Brain (organoid and tissue), 16 donors: ENCODE measurements at places on chromosomes 2 and 18.
A peak's percentile ranks its signal among the peaks of the same experiment; 100 is the strongest.

- DNase-seq, result no peak
These were observed 14.6 kb upstream of the DSG2 start for GRCh38 chr18:31483396-31483795.

DNA sequence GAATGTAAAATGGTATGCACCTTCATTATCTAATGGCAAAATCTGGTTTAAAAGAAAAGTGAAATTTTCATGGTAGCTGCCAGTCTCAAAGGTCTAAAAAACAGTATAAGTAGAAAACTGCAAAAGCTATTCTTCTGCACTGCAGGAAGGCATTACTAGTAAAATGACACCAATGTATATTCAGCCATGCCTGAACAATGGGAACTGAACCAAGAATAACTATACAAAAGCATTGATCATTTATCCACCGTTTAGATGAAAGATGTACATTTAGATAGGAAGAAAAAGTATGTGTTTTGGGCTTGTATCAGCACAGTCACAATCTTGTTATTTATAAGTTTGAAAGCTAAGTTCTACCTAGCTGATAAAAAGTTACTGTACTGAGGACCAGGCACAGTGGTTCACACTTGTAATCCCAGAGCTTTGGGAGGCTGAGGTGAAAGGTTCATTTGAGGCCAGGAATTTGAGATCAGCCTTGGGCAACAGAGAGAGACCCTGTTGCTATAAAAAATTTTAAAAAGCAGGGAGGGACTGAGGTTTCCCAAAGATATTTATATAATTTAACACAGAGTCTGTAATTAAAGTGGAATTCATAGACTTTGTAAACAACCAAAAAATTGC lies 163.1 kb upstream of the WDSUB1 start:
- DNase-seq, result no peak

DNA sequence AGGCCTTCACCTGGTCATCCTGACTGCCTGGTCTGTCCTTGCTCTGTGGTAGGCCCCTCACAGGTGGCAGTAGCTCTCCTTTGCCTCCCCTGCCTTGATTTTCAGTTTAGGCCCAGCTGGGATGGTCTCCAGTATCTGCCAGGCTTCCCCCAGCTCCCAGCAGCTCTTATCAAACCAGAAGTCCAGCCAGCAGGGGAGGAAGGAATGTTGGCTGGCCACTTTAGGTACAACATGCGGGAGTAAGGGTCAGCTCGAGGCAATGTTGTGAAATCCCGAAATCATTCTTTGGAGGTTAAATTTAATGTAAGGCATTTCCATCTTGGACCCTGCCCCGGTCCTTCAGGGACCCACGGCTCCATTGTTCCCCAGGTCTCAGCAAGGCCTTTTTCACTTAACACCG lies 16.8 kb downstream of the ATP6V1C2 start:
- DNase-seq, result no peak

DNA sequence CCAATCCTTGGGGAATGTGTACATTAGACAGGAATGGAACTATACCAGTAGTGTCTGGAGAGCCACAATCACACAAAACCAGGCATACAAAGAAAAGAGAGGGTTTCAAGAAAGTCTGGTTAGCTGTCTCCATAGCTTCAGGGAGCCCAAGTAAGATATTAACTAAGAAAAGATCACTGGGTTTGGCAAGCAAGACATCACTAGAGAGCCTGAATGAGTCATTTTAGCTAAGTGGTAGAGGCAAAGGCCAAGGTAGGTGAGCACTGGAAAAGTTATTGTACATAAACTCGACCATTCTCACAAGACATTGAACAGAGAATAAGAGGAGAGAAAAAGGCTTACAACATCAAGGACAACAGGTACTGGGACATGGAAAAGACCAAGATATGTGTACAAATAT lies 143.8 kb upstream of the ARL4C start:
- no peak for DNase-seq

GRCh38 chr2:72233211-72233610 lies 85.5 kb upstream of the CYP26B1 start:
- DNase-seq, result no peak

DNA sequence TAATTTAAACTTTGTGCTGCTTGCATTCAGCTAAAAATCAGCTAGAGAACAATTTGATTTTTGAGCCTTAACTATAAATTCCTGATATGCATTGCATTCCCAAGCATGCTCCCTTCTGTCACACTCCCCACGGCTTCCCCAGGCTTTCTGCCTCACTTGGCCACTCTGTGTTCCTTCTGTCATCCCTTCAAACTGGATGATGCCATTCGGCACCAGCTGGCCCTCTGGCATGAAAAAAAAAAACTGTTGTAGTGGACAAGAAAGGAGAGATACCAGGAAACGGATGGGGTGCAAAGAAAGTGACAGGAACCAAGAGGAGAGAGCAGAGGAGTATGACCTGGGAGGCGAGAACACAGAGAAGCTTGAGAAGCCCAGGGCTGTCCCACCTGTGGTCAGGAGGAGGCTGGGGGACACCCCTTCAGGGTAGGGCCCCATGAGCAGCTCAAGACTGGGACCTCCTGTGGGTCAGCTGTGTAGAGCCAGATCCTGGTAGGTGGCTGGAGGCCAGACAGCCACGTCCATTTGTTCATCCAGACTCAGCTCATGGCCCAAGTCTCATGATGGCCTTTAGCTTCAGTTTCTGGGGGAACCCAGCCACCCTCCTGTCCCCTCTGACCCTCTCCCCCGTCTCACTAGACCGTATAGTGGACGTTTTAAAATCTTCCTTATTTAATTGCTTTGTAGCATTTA lies 211.8 kb downstream of the GBX2 start:
- DNase-seq, result no peak

- DNase-seq, result peak; percentile 75
These were observed 22.2 kb upstream of the ITSN2 start for GRCh38 chr2:24382363-24383073.

DNA sequence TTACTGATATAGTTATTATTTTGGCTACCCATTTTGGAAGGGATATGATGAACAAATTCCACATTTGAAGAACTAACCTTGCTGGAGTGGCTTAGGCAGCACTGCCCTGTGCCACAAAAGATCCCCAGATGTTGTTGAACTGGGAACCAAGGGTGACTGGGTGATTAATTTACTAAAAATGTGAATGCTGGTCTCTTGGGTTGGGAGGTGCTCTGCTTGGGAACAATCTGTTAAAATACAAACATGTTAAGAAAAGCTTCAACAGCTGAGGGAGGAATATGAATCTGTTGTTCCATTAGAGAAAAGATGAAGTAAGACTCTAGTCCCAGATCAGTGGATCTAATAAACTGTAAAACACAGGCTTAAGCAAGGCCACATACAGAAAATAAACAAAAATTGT lies 1860.1 kb downstream of the SUCLG1 start:
- no peak for DNase-seq

- DNase-seq, result peak; percentile 66
These were observed 87.9 kb downstream of the UGGT1 start for GRCh38 chr2:128178650-128179460.

DNA sequence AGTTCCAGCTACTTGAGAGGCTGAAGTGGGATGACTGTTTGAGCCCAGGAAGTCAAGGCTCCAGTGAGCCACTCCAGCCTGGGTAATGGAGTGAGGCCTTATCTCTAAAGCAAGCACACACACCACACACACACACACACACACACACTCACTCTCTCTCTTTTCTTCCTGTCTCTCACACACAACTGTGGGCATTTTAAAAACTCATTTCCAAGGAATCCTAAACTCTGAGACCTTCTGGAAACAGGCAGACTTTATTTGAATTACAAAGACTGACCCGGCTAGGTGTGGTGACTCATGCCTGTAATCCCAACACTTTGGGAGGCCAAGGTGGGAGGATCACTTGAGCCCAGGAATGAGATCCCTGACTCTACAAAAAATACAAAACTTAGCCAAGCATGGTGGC lies 21.3 kb downstream of the WDSUB1 start:
- DNase-seq, result no peak

GRCh38 chr2:160376576-160376975 lies 117.0 kb downstream of the RBMS1 start:
- no peak for DNase-seq

DNA sequence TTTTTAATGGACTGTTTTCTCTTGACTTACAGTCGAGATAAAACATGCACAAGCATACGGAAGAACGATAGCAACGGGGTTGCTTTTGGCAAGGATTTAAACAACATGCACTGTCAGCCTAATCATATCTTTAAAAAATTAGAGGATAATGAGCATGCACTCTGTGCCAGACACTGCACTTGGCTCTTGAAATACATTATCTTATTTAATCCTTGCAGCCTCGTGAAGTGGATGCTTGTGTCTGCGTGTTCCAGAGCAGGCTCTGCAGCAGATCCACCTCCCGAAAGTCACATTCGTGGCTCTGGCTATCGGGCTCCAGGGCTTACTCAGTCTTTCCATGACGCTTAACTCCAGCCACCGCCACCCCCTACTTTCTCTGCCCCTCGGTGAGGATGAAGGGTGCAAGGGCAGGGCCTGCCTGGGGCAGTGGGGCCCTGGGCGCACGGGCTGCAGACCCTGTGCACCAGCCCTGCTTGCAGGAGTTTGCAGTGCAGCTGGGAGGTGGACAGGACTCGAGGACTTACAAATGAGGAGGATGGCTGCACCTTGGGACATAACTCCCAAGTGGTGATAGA lies 61.7 kb downstream of the ACKR3 start:
- DNase-seq, result peak; percentile 94

DNA sequence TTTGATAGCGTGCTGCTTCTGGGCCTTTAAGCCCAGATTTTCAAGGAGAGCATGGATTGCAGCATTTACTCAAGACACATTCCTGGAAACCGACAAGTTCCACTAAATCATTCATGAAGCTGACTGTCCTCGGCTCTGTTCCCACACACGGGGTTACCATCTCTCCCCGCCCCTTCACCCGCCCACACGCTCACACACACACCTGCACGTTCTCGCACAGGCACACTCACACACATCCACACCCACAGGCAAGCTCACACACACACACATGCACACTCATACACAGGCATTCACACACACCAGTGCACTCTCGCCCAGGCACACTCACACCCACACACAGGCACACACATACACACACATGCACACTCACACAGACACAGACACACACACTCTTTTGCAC lies 150.0 kb upstream of the AGAP1 start:
- no peak for DNase-seq

DNA sequence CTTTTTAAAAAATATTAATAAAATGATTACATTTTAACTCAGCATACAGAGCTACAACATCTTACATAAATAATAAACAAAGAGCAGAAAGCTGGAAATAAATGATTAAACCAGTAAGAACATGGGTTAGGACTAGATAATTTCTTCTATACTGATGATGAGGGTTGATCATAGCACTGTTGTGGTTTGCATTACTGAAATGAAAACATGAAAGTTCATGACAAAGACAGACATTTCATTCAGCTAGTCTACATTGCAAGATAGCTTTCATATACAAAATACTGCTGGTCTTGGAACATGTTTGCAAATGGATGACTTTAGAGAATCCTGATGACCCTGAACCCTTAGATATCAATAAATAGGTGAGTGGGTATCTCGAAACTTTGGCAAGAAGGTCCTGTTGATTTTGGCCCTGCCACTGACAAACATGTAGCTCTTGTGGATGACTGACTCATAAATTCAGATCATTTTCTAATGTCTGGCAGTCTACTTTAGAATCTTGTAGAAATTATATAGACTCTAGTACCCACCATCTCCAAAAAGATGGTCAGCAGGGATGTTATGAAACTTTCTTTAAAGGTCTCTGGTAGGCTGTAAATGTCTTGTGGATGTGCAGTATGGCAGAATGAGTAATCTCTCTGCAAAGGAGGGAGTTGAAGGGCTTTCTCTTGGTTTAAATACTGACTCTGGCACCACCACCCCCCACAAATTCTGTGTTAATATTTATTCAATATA lies 15.5 kb upstream of the CDC42EP3 start:
- no peak for DNase-seq

GRCh38 chr2:146323564-146323963 lies 1521.3 kb upstream of the ACVR2A start:
- no peak for DNase-seq

GRCh38 chr2:158753641-158754611 lies 41.2 kb upstream of the DAPL1 start:
- peak; percentile 92 for DNase-seq

GRCh38 chr18:54033052-54033451 lies 191.4 kb downstream of the MBD2 start:
- DNase-seq, result no peak

GRCh38 chr2:232336981-232337720 lies 41.4 kb upstream of the ALPP start:
- no peak for DNase-seq

GRCh38 chr2:57515366-57515765 lies 531.2 kb upstream of the VRK2 start:
- DNase-seq, result no peak

- DNase-seq, result peak; percentile 74
These were observed 18.8 kb upstream of the HAAO start for GRCh38 chr2:42810971-42811811.

DNA sequence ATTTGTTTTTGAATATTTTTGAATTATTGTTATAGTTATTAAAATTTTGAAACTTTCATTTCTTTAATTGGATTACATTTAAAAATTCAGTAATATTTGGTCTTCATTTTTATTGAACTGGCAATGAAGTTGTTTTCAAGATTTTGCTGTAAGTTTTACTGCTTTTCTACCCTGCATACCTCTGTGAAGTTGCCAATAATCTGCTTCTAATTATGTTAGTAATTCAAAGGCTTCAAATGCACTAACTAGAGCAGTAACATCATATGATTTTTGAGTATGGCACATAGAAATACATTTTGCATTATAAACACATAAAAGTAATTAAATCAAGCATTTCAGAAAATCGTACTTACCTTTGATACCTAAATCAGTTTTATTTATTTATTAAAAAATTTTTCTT lies 40.3 kb upstream of the FAM171B start:
- DNase-seq, result no peak

- DNase-seq, result no peak
These were observed 475.4 kb downstream of the PARD3B start for GRCh38 chr2:205020673-205021072.

DNA sequence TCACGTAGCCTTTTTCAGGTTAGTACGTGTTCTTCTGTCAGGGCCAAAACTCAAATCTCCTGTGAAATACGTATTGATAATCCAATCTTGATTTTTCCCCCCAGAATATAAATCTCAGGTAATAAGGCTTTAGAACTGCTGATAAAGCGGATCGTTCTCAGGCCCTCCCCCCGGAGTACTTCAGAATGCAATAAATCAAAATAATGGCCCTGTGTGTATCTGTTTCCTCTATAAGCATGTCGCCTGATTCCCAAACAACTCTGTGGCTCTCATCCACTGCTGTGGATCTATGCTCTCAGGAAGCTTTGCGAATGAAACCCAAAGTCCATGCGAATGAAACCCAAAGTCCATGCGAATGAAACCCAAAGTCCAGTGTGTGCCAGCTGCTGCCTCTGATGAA lies 49.4 kb downstream of the IMPA2 start:
- DNase-seq, result no peak
